Stimulated activated CD8-positive, alpha-beta memory T cell treated with anti-CD3 and anti-CD28 coated beads, Interleukin-4, amount 100 ng/mL, for 1 hour (primary cell): ENCODE measurements at places on chromosomes 4 and X.

- DNase-seq: no peak
Observed at GRCh38 chrX:44155126-44155525, 181.9 kb upstream of the NDP start.

DNA sequence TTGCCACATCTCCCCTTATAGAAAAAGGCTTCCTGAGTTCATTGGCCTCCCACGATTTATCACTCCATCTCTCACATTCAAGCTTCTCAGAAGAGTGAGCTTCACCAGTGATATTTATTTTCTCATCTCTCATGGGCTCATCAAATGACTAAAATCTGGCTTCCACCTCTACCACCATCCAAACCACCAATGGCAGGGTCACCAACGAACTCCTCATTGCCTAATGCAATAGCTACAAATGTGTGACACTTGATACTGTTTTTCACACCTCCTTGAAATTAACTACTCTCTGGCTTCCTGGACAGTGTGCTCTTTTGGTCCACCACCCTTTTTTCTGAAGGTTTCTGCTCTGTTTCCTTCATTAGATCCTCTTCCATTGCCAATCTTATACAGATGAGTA, 129.0 kb downstream of the SH2D1A start:
- DNase-seq: no peak

DNA sequence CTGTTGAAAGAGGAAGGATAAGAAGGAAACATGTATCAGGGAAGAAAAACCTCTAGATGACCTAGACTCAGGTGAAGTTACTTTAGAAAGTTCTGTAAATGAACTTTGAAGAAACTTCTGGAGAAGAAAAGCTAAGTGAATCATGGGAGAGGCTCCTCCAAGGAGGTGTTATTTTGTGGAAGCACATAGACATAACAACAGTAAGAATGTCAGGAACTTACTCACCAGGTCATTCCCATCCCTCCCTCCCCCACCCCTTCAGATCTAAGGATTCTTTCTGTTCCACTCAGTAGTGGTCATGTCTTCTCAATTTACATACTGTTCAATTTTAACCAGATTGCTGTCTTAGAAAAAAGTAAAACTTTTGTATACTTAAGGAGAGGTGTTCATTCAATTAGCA, 310.5 kb upstream of the DDX53 start:
- no peak for DNase-seq

DNA sequence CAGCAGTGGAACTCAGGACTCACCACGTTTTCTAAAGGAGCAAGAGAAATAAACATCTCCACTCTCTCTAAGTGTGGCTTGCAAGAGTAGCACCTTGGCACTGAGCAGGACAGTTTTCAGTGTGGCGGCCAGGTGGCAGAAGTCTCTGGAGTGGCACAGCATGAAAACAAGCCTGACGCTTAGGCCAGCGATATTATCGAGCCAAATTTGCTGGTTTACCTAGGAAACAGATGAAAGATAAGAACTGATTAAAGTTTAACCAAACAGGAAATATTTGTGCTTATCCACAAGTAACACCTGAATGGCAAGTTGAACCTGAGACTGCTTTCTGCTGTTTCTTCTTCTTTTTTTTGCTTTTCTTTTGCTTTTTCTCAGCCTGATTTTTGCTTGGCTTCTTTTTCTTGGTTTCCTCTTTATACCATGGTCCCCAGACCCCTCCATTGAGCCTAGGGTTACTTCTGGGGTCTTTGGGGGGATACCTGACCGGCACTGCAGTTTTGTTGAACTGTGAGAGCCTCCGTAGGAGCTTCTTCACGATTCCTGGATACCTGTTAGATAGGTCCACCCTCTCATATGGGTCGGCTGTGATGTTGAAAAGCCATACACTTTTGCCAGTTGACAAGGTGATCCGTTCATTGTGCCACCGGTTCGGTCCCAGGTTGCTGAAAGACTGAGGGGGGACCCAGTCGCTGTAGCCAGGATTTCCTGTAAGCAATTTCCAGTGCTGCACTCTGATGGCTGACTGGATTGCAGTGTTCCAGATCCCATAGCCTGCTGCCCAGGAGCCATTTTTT, 77.3 kb downstream of the ARSJ start:
- no peak for DNase-seq

DNA sequence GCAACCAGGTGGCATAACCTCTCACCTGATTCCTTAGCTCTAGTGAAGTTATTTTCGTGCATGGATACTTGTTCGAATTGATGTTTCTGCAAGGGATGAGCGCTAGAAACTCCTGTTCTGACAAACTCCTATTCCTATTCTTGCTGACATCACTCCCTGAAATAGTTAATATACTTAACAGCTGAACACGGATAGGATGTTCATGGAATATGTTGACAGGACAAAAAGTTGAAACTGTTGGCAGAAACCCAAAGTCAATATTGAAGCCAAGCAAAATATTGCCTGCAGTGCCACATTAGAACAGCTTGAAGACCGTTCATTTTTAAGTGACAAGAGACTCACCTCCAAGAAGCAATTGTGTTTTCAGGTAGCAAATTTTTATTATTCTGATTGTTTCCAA, at the start of gene KLKB1:
KLKB1 (plus strand) TSS at position 287 of the 400 bp plus-strand sequence. CDS start 689 bp downstream, outside the sequence.
- no peak for DNase-seq

DNA sequence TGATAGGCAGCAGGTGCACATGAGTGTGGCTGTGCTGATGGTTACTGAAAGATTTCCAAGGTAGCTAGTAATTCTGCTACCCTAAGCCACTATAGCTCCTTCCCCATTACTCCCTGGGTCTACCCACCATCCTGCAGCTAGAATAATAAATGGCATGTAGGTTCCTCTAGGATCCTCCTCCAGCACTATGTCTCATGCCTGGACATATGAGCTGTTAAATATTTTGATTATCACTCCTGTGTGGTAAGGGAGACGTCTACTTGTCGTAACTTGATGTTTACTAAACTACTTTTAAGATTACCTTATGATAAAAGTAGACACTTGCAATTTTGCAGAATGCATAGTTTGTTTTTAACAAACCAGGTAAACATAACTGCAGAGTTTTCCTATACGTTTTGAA, 35.5 kb downstream of the TET2 start:
- DNase-seq: no peak

DNA sequence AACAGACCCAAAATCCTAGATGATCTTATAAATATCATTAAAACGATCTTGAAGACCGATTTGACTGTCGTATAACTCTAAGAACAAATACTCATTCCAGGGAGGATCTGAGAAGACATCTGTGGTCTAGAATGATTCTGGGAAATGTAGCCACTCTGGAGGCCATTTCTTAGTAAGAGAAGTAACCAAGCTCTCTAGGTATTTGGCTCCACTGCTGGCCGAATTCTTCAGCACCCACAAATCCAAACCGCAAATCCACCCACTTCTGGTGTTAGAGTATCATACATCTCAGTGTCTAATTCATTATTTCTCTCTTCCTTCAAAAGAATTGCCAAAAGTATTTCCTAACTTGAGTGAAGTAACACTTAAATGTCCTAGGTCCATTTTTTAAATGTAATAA, 23.9 kb downstream of the KLHL5 start:
- no peak for DNase-seq

DNA sequence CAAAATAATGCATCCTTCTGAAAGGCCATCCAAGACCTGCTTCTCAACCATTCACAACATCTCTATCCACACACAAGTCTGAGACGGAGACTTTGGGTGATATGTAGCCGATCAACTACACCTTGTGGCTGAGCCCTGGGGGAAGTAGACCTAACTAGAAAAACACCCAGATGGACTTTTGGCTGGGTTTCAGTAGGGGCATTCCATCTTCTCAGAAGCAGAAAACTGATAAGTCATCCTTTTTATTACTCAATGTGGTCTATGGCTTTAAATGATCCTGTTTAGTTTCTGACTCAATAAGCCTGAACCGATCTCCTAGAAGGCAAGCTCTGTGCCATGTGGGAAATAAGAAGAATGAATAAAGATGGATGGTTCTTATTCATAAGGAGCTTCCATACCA, 82.5 kb upstream of the AFF2 start:
- no peak for DNase-seq

DNA sequence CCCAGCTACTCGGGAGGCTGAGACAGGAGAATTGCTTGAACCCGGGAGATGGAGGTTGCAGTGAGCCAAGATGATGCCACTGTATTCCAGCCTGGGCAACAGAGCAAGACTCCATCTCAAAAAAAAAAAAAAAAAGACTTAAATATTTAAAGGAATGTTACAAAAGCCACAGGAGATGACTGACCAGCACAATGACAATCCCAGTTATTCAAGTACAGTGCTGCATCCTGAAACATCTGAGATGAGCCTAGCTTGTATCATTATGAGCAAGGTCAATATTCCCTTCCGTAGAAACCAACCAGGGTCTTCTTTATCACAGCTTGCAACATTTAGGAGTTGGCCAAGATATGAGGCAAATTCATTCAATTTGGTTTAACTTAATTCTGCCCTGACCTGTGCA, 38.6 kb downstream of the LNX1 start:
- DNase-seq: no peak

GRCh38 chrX:153802513-153803045, 8.1 kb downstream of the SSR4 start:
- no peak for DNase-seq

DNA sequence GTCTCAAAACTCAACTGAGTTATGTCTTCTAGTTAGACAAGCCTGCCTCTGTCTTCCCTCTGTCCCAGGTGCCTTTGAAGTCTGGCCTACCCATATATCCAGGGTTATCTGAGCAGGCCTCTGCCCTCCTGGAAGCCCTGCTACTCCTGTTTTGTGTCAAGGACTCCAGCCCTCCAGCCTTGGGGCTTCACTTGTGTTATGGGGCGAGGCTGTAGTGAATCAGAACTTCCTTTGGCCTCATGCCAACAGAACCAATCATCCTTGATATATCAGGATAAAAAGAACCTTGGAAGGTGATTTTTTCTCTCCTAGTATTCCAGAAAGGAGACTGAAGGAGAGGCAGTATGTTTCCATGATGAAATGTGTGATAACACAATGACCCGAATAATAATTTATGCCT, 8.9 kb upstream of the ADGRG4 start:
- no peak for DNase-seq

DNA sequence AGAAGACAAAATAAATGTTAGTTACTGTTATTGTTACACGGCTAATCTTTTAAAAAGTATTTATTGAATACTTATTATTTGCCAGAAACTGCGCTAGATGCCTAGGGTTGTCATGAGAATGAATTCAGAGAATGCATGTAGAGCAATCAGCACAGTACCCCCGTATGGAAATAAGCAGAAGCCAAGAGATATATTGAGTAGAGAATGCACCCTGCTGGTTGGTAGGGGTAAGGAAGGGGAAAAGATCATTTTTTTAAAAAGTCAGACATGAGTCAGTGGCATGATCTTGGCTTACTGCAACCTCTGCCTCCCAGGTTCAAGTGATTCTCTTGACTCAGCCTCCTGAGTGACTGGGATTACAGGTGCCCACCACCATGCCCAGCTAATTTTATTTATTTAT, 13.1 kb upstream of the DRP2 start:
- DNase-seq: no peak

GRCh38 chrX:111695297-111695880, 14.4 kb downstream of the ALG13 start:
- no peak for DNase-seq

DNA sequence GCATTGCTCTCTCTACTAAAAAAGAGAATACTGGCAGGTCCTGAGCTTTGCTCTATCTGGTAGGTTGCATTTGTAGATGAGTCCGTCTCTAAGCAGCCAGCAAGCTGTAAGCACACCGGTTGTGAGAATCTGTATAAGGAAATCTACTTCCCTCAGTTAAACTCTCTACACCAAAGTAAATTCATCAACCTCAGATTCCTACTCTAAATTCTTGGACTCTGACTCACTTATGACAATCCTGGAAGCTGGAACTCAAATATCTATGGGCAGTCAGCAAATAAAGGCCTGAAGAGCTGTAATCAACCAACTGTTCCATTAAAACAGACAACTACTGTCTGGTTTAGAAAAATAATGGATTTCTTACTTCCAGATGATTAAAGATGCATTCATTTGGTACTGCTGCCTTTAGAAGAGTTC, 37.9 kb downstream of the FAT1 start:
- DNase-seq: no peak

GRCh38 chrX:45766981-45767501, 566.4 kb upstream of the DIPK2B start:
- DNase-seq: no peak

GRCh38 chrX:41548411-41548810, 101.3 kb downstream of the NYX start:
- no peak for DNase-seq

DNA sequence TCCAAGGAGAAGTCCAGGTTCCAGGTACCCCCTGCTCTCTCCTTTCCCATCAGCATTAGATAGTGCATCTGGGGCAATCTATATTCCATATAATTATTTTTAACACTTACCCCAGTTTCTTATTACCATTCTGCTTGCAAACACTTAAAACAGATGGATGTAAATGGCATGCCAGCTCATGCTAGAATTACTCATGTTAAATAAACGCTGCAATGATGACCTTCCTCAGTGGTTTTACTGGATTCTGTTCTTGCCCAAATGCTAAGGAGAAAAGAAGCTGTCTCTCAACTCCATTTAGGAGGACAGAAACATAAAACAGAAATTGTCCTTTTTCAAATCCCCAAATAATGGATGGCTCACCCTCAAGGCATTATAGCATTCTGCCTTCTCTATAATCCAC, 161.1 kb downstream of the NLGN4X start:
- no peak for DNase-seq

DNA sequence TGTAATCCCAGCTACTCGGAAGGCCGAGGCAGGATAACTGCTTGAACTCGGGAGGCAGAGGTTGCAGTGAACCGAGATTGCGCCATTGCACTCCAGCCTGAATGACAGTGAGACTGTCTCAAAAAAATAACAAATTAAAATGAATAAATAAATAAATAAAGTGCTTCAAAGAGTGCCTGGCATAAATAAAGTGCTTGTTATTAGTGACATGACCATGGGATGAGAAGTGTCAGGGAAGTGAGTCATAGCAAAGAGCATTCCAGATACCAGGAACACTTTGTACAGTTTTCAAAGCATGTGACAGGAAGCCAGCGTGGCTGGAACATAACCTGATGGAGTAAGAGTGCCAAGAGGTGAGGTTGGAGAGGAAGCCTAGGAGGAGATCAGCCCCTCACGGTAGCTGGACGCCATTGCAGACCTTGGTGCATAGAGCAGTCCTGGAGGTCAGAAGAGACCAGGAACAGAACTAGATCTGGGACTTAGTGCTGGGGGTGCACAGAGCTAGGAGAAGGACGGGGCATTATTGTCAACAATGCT, 6.0 kb upstream of the WDR13 start:
- DNase-seq: no peak

- no peak for DNase-seq
Observed at GRCh38 chrX:53279296-53280237, 1.8 kb downstream of the IQSEC2 start.

GRCh38 chr4:26717332-26717731, 133.4 kb downstream of the TBC1D19 start:
- DNase-seq: no peak

GRCh38 chrX:153637121-153638040, 9.6 kb upstream of the DUSP9 start:
- no peak for DNase-seq

DNA sequence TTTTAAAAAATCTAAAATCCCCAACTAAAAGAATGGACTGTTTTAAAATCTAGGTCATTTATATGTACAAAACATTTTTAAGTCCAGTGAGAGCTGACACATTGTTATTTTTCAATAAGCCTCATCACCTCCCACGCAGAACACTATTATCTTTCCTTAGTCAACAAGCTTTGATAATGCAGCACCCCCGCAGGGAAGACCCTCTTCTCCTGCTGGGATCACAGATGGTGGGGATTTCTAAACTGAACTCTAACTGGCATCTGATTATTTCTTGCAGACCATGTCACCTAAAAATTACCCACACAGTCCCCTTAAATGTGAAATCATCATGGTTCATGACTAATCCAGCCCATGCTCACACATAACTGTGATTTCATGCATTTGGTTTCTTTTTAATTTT, 11.6 kb downstream of the SYTL4 start:
- no peak for DNase-seq
